ENCODE measurements at places on chromosomes 12 and 14. TPM values are rescaled to one million over a fixed set of nuclear protein-coding genes. Genes with fewer than 3 reads are reported as not detected.

The PTPRB gene
- total RNA-seq, result 22.0 TPM

The KRT74 gene
- total RNA-seq, result not detected

The BCL7A gene
- 21.2 TPM for total RNA-seq

The PKP2 gene
- 271 TPM for total RNA-seq

The SPTB gene
- total RNA-seq, result 102 TPM

The ANO2 gene
- 2.8 TPM for total RNA-seq

The TAS2R42 gene
- not detected for total RNA-seq

The CABP1 gene
- total RNA-seq, result 0.71 TPM

The SRRM4 gene
- total RNA-seq, result 0.08 TPM

DNA sequence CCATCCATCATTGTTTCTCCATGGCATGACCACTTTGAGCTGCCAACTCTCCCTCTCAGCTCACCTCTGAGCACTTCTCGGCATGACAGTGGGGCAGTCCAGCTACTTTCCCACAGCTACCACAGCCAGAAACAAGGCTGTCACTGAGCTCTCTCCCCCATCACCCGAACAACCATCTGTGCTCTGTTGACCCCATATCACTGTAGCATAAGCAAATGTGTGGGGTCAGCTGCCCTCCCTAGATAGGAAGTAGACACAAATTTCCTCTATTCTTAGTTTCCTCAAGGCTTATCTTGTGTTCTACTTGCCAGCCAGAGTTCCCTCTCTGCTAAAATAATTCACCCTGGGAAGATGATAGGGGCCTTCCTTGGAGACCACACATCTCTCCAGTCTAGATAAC, 82.6 kb upstream of the FUT8 start:
- no peak for DNase-seq

DNA sequence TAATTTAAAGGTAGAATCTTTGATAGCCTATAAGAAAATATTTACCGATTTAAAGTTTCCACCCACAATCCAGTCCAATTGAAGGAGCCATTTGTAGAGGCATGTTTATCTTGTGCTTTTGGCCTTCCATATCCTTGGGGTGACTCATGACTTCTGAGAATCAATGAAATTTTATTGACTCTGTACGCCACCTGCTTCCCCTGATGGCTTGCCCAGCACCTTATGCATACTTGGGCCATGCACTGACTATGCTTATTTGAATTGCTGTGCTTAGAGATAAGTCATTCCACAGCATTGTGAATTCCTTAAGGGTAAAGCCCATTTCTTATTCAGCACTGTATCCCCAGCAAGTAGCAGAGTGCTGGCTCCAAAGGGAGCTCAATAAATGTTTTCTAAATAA, 954.8 kb upstream of the SEL1L start:
- no peak for DNase-seq

DNA sequence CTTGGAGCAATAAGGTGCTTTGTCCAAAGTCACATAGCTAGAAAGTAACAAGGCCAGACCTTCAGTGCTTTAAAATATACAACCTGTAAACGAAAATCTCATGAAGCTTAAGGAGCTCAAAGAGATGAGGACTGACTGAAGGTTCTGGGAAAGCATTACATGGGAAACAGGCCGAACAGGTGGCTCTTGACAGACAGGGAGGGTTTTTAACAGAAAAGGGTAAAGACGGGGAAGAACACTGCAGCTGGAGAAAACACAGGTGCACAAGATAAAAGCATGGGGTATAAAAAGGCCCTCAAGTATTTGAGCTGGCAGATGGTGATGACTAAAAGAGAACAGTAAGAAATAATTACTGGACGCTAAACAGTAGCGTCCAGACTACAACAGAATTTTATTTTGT, 257.2 kb downstream of the NELL2 start:
- no peak for DNase-seq

DNA sequence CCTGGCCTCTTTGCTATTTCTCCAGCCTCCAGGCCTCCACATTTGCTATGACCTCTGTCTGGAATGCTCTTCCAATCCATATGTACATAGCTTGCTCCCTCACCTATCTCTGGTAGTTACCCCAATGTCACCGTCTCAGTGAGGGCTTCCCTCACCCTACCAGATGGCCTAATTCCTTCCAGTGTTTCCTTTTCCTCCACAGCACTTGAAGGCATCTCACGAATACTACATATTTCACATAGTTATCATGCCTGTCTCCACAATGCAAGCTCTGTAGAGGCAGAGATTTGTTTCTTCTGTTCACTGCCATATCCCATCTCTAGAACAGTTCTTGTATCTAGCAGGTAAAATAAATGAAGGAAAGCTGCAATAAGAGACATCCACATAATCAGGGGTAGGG, 21.3 kb upstream of the HSP90B1 start:
- no peak for DNase-seq

- peak; percentile 68 for DNase-seq
Measured at GRCh38 chr12:130031571-130032189, 127.9 kb upstream of the TMEM132D start.

- DNase-seq, result no peak
Measured at GRCh38 chr14:72708708-72709475, 185.0 kb downstream of the DPF3 start.

GRCh38 chr12:118773956-118774723, 207.2 kb upstream of the SRRM4 start:
- DNase-seq, result no peak

DNA sequence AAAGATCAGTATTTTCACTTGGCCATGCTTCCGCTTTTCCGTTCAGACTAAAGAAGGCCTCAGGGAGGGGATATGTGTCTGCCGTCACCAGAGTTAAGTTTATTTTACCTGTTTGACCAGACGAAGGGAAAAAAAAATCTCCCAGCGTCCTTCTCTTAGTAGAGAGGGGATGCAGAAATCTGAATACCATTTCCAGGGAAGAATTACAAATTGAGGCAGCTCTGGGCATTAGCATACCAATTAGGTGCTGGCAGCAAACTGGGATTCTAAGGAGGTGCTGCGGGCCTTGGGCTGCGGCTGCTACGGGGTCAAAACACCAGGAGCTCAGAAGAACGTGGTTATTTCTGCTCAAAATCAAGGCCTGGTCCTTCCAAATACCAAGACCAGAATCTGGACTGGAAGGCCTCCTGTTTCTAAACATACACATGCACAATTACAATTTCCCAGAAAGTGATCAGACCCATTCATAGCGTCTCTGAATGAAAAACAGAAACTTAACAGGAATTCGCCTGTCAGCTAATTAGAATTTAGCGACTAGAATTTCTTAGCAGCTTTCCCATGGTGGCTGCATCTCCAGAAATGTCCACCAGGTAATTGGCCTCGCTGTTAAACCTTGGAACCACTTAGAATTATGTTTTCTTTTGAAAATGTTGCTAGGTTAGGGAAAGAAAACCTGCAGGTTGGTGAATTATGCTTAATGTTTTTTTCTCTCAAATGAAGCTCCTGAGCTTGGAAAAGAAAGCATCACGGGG, 617.0 kb downstream of the VRK1 start:
- DNase-seq, result no peak

DNA sequence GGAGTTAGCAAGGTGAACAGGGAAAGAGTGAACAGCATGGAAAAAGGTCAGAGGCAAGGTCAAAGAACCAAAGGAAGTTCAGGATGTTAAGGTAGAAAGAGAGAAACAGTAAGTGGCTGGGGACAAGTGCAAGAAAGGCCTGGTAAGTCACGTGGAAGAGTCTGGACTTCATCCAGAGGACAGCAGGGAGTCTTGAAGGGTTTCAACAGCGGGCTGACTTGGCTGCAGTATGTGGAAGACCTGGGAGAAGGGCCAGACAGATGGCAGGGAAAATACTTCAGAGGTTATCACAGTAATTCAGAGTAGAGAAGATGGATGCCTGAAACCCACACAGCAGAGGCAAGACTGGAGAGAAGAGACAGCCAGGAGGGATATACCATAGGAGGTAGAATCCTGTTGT, 34.0 kb downstream of the CIT start:
- DNase-seq, result no peak

- no peak for DNase-seq
Measured at GRCh38 chr12:107511292-107511691, 174.3 kb upstream of the PWP1 start.

- no peak for DNase-seq
Measured at GRCh38 chr14:48584031-48584430, 908.6 kb upstream of the MDGA2 start.

DNA sequence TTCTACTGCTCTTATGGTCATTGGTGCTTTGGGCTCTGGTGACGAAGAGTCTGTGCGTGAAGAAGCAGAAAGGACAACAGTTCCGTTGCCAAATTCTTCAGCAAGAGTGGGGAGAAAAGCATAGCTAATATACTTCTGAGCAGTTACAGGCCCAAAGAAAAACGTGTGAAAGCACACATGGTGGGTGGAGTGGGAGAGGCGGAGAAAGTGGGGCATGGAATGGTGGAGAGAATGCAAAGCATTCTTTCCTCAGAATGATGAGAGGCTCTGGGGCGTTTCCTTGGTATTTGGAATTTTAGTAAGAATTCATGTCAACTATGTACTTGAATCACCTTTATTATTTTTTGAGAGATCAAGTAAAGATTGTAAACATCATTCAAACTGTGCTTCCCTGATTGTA, 396.1 kb downstream of the NAV3 start:
- DNase-seq, result no peak

DNA sequence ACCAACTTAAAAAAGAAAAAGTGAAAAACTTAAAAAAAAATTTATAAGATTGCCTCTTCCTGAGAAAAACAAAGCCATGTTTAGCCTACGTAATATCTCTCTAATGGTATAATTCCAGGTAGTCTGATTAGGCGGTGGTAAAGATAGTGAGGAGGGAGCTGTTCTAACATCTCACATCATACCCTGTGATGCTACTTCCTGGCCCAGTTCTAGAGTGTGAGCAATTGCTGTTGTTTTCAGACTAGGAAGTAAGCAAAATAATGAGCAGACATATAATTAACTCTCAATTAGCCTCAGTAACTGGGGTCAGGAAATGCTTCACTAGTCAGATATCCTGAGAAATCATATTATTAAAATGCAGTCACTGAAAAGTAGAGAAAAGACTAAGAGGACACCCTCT, 113.9 kb downstream of the PHLDA1 start:
- no peak for DNase-seq

GRCh38 chr14:72000907-72001306, 68.7 kb downstream of the RGS6 start:
- no peak for DNase-seq

- no peak for DNase-seq
Measured at GRCh38 chr14:94761348-94761996, 8.4 kb downstream of the GSC start.

DNA sequence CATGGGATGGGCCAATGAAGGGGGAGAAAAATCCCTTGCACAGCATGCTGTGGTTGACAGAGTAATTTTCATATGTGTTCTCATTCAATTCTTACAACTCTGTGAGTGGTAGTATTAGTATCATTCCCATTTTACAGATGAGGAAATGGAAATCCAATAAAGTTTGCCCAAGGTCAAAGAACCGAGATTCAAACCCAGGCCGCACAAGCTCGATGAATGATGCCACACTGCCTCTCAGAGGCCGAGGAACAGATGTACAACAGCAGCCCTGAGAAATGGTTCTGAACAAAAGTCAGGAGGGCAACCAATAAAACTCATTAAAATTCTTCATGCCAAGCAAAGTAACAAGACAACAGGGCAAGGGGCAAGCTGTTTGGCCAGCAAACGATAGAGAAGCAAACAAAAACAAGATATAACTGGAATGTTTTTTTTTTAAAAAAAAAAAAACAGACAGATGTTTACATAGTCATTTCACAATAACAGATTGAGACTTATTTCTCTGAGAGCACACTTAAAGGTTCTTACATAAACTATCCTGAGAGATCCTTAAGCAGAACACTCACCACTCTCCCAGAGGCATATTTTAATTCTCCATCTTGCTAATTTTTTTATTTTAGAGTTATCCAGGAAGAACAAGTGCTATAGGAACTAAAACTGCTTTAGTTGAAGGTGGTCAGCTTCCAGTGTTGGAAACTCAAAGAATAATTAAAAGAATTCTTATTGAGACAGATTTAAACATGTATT, 85.8 kb downstream of the EXOC5 start:
- DNase-seq, result no peak

DNA sequence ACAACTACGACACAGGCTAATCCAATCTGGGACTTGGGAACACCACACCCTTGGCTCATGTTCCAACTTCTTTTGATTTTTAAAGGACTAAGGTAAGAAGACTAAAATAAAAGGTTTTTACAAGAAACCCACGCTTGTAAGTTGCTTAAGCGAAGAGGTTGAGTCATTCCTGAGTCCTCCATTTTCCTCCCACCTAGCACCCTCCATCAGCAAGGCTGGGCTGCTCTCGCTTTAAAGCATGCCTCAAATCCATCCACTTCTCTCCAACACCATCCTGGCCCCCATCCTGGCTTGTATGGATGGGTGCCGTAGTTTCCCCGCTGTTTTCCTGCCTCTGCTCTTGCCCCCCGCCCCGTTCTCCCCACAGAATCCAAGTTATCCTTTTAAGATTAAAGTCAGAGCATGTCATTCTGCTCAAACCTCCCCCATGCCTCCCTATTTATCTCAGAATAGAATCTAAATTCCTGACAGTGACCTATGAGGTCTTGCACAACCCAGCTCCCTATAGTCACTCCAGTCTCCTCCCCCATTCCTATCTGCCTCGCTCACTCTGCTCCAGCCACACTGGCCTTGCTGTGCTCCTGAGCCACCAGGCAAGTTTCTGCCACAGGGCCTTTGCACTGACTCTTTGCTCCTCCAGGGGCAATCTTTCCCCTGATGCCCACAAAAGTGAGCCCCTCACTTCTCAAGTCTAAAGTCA, 34.5 kb downstream of the SCARB1 start:
- no peak for DNase-seq

DNA sequence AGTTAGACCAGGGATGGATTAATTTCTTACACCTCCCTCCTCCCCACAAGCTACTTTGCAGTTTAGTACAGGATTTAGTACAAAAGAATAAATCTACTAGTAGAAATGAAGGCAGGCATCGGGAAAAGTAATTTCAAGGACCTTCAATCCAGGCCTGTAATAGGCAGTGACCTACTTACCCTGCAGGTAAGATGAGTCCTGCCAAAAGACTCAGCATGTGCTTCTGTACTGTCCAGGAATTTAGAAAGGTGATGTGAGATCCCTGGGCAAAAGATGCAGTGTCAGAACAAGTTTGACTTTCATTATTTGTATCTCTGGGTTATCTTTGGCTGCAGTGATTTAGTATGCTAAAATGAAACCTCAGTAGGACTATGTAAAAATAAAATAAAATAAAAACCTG, 403.0 kb downstream of the NOVA1 start:
- no peak for DNase-seq

GRCh38 chr12:104452087-104452486, 4.7 kb upstream of the CHST11 start:
- no peak for DNase-seq

DNA sequence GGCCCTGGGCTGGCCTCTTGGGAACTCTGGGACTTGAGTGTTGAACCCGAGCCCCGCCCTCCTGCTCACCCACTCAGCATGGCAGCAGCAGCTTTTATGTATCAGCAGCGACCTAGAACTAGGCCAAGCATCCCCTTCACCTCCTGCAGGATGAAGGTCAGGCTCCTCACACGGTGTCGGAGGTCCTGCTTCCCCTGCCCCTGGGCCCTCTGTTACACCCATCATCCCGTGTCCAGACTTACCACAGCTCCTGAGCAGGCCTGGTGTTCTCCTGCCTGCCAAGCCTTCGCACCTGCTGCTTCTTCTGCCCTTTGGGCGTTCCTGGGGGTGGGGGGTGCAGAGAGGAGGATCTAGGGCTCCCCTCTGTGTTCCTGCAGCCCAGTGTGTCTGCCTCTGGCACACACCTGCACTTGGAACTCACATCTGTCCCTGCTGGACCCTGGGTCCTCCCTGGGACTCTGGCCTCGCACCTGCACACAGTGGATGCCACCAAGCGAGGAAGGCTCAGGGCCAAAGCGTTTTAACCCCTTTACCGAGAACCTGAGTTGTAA, 80.3 kb downstream of the PAPOLA start:
- peak; percentile 13 for DNase-seq

GRCh38 chr14:40870252-40870651, 736.4 kb upstream of the LRFN5 start:
- DNase-seq, result no peak

Data from right atrium auricular region (tissue), 2 donors.